Stimulated activated CD4-positive, alpha-beta T cell treated with anti-CD3 and anti-CD28 coated beads, Interleukin-1b, Interleukin-23, amount 100 ng/mL, for 24 hours (primary cell): ENCODE measurements at places on chromosomes 1 and 21.

- DNase-seq = no peak
Measured at GRCh38 chr1:164660412-164660772, 101.4 kb downstream of the PBX1 start.

DNA sequence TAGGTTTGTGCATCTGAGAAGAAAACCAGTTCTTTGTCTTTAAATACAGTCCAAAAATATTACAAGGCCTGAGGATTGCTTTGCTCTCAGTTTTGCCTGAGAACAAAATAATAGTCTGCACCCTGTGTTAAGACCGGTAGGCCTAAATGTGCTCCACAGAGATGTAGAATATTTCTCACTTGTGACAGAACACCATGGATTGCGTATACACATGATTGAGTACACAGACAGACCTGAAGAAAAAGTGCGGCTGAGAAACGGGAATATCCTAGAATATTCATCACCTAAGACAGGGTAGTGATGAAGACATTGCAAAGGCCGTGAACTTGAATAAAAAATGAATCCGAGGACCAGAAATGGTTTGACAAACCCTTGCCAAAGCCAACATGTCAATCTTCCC lies 155.4 kb downstream of the BRINP3 start:
- DNase-seq = no peak

GRCh38 chr1:92837062-92837461 lies 5.2 kb downstream of the RPL5 start:
- DNase-seq = no peak

DNA sequence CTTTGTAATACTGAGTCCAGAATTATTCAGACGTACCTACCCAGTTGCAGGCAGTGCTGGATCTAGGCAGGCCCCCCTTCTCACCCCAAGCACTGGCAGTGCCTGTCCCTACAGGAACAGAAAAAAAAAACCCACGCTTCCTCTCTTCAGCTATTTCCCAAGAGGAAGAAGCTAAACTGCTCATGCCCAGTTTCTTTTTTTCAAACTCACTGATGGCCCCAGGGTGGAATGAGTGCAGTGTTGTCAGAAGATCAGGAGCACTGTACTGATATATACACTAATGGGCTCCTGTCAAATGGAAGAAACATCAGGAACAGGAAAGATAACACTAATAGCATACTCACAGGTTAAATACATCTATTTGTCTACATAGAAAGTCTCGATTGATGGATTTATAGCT lies 28.2 kb upstream of the DOCK7 start:
- DNase-seq = no peak

DNA sequence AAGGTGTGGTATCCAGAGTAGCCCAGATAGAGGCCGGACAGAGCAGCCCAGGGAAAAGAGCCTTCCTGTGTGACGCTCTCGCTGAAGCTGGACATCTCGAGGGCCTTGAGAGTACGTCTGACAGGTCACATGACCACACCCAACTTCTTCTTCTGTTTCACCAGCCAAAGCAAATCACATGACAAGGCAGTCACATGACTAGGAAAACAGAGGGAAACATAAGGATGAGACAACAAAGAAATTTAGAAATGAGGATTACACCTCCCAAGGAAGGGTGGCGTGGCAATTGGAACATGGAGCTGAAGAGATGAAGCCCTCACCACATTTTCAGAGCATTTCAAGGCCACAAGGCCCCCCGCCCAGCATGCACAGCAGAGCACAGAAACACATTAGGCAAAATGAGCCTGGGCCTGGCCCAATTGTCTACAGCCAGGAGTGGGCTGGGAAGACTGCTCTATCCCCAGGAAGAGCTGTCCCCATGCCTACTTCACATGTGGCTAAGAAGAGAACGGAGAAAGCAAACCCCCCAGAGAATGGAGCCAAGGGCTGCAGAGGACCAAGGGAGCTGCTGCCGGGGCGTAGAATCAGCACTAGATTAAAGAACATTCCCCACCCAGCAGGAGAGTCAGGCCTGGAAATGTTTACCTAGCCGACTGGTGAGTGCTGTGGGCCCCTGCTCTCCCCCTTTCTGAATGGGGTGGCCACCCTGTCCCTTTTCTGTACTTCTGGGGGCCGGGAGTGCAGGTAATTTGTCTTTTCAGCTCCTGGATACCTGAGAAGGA lies 305.1 kb downstream of the NPHP4 start:
- DNase-seq = no peak

- DNase-seq = no peak
Measured at GRCh38 chr1:172356620-172357019, 63.9 kb upstream of the C1orf105 start.

- peak; percentile 55 for DNase-seq
Measured at GRCh38 chr21:33543505-33544129, 779 bp downstream of the SON start.

- no peak for DNase-seq
Measured at GRCh38 chr1:77222496-77222895, 3.3 kb upstream of the PIGK start.

GRCh38 chr1:33842348-33842747 lies 21.5 kb upstream of the HMGB4 start:
- DNase-seq = no peak

DNA sequence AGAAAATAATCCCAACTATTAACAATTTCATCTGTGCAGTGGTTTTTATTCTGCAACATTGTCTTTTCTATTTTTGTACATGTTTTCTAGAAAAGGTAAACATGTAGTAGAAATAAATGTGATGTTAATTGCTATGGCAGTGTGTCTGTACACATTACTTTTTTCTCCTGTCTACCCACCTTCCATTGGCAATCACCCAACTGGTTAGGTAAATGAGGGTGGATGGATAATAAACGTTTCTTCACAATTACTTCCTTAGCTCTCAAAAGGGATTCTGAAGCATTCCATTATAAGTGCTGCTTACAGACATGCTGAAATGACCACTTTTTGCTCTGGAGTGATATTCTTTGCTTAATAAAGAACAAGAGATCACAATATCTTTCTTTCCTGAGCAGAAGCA lies 61.4 kb downstream of the MAGI3 start:
- DNase-seq = no peak

DNA sequence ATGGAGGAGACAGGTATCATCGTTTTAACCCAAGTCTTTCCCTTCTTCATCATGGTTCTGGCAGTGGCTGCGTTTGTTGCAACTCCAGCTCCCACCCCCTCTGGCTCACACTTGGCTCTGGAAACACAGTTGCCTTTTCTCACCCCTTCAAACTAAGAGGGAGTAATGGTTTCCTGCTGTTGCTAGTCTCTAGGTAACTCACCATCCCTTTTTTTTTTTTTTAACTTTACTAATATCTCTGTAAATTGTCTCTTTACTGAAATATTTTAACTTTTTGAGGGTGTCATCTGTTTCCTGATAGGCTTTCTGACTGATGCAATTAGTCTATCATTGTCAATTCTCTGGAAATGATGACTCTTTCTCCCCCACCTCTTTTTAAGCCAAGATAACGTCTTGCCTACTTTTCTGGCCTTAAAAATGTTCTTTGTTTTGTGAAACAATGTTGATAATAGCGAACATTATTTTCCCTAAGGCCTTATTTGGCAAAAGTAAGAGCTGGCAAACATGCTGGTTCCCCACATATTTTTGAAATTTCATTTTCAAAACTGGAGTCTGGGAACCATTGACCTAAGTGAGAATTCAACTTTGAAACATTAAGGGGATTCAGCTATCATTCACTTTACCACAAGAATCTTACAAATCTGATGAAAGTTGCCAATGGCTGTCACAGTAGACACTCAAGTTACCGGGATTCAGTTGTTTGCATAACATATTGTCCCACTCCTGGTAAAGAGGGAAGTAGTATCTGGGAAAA lies 85.3 kb downstream of the LEPR start:
- no peak for DNase-seq

- DNase-seq = no peak
Measured at GRCh38 chr21:32424674-32425073, 12.2 kb downstream of the EVA1C start.

- DNase-seq = peak; percentile 35
Measured at GRCh38 chr1:185244015-185244747, 72.9 kb downstream of the IVNS1ABP start.

- DNase-seq = no peak
Measured at GRCh38 chr1:243293941-243294722, 38.3 kb downstream of the SDCCAG8 start.

- DNase-seq = no peak
Measured at GRCh38 chr1:69648486-69648885, 80.8 kb downstream of the LRRC7 start.

GRCh38 chr1:229812148-229812547 lies 186.1 kb downstream of the URB2 start:
- no peak for DNase-seq

DNA sequence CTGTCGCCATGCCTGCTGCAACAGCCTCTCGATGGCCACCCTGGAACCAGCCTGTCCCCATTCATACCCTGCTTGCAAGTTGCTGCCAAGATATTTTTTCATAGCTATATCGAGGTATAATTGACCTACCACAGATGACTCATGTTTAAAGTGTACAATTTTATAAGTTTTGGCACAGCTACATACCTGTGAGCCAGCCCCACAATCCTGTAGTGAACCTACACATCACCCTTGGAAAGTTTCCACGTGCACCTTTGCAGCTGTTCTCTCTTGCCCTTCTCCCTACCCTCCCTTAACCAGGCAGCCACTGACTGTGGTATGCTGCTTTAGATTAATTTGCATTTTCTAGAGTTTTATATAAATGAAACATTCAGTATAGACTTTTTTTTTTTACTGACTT lies 23.0 kb upstream of the KCNJ6 start:
- no peak for DNase-seq

- DNase-seq = no peak
Measured at GRCh38 chr1:89904219-89904980, 83.6 kb downstream of the LRRC8D start.

DNA sequence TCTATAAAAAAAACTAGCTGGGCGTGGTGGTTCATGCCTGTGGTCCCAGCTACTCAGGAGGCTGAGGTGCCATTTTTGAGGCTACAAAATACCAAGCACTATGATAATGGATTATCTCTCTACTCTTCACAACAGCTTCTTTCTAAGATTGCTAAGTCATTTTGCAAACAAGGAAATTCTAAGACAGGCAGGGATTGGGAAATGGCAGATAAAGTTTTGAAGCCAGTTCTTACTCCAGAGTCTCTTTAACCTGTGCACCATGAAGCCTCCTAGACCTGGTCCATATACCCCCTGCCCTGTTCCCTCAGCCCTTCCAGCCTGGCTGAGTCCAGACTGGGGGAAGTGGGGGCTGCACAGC lies 39.5 kb upstream of the DMBX1 start:
- no peak for DNase-seq

DNA sequence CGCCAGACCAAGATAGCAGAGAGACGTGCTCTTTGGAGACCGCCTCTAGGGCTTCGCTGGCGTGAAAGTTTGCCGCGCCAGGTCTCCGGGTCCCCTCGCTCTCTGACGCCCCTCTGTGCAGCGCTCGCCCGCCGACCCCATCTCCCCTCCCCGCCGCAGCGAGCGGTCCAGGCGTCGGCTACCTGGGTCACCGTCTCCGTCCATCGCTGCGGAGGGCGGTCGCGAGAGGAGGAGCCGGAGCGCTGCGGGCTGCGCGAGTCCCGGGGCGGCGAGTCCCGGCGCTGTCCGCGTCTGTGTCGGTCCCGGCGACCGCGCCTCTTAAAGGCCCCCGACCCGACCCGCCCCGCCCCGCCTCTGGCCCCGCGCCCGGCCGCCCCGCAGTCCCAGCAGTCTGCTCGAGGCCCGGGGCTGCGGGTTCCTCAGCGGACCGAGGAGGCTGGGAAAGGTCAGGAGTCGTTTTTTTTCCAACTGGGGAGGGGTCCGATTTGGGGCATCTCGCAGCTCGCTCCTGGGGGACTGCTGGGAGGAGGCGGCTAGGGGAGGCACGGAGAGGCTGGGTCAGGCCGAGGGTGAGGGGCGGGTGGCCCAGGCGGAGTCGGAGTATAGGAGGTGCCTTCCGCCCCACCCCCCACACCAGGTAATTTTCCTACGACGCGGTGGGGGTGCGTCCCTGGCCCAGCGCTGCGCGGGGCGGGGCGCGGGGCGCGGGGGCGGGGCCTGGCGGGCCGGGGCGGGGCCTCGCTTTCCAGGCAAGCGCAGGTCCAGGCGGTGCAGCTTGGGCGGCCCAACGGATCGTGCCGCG lies at the start of the genes FBXO2 and FBXO44:
Gene FBXO2 (minus strand): TSS at position 293 of the 802 bp plus-strand sequence. CDS start 89 bp downstream, at position 204.
Gene FBXO44 (plus strand): TSS at position 741 of the 802 bp plus-strand sequence. CDS start 959 bp downstream, outside the sequence.
- peak; percentile 65 for DNase-seq

DNA sequence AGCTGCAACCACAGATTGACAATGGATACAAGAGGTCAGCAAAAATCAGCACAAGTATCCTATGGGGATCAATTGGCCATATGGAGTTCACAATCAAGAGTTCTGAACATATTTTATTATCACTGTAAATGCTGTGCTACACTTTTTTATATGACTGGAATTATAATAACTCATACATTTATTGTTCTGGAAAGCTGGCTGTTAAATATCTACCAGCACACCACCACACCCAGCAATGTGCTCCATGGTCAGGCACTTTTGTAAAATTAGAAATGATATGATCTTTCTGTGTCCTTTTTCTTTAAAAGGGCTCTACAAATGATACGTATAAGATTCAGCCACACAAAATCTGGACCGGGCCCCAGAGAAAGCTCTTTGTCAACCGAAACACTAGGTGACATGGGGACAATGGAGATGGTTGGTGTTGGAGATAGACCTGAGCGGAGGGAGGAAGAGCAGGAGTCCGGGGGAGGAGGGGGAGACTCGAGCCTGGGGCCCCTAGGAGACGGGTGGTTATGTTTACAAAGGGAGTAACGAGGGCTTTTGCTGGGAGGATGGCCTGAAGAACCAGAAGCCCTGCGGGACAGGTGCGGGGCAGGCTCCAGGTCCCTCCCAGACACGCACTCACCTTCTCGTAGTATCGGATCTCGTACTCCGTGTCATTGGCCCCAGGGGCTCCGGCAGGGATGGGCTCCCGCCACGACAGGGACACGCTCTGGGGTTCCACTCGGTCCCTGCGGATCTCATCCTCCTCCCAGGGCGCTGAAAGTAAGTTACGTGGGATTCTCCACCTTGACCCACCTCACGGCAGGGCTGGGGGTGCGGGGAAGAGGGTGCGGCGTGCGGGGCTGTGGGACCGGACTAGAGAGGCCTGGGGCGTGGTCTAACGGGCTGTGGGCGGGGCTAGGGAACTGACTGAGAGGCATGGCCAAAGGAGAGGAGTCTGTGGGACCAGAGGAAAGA lies 30.0 kb downstream of the EPHA10 start:
- DNase-seq = no peak
